ENCODE measurements at places on chromosomes 5 and 9. TPM values are rescaled to one million over a fixed set of nuclear protein-coding genes. Genes with fewer than 3 reads are reported as not detected.

The FOXD4L3 gene
- not detected for total RNA-seq

The INSL6 gene
- total RNA-seq = not detected

DNA sequence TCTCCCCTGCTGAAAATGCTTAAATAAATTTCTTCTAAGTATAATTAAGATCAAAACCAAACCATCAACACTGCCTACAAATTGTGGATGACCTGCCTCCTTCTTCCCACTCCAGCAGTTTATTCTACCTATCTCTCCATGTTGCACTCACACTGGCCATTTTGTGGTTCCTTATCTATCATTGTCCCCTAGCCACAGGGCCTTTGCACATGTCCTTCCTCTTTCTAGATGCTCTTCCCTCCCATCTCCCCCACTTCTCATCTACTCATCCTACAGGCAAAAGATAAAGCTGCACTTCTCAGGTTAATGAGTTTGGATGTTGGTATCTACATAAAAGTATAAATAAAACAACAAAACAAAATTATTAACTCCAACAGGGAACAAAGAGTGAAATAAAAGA lies 70.6 kb upstream of the CCNG1 start:
- no peak for DNase-seq

GRCh38 chr5:69484891-69485290 lies 7.7 kb upstream of the OCLN start:
- DNase-seq = peak; percentile 65
